ENCODE measurements at places on chromosomes 4 and X.

DNA sequence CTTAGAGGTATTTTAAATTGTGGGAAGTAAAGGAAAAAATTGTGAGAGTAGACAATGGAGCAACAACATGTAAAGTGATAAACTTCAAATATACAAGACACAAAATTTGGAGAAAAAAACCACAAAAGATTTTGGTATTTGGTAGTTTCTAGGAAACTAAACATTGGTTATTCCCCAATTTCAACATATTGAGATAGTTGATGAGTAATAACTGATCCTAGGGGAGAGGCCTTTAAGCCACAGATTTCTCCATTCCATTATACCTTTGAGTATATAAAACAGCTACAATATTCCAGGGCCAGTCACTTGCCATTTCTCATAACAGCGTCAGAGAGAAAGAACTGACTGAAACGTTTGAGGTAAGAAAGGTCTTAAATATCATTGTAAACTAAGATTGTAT, at the start of gene FDCSP:
Gene FDCSP, plus strand, starts transcription at position 301 of the 400 bp plus-strand sequence. CDS start 5,071 bp downstream, outside the sequence.
- no peak for DNase-seq

GRCh38 chr4:25800245-25800644, 62.5 kb downstream of the SEL1L3 start:
- DNase-seq, result no peak

DNA sequence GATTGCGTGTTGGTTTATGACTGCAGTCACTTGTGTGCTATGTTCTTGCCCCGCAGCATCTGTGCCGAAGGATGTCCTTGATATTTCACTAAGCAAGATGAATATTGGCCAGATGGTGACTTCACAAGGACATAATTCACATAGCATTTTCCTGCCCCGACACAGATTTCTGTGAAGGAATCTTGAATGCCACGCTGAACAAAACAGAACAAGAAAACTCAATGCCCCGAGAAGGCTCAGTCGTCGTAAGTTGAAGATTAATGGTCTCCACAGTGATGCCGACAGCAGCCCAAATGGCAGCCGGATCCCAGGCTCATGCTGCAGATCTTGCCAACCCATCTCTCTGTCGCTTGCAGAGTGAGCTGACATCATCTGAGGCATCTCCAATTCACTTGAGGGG, 145.9 kb downstream of the CPEB2 start:
- no peak for DNase-seq

GRCh38 chr4:94561249-94562024, 109.7 kb downstream of the PDLIM5 start:
- no peak for DNase-seq

GRCh38 chrX:18146954-18147353, 73.7 kb downstream of the BEND2 start:
- DNase-seq, result no peak

DNA sequence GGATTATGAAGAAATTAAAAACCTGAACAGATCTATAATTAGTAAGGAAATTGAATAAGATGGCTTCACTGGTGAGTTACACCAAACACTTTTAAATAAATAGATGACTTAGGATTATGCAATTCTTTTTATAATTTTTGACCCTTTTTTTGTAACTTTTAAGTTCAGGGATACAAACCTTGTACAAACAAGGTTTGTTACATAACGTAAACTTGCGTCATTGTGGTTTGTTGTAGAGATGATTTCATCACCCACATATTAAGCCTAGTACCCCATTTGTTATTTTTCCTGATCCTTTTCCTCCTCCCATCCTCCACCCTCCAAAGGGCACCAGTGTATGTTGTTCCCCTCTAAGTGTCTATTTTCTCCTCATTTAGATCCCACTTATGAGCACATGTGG, 75.7 kb downstream of the CPEB2 start:
- no peak for DNase-seq

GRCh38 chr4:42436928-42437565, 39.8 kb downstream of the SHISA3 start:
- no peak for DNase-seq

GRCh38 chr4:20408611-20409010, 156.9 kb downstream of the SLIT2 start:
- DNase-seq, result no peak

DNA sequence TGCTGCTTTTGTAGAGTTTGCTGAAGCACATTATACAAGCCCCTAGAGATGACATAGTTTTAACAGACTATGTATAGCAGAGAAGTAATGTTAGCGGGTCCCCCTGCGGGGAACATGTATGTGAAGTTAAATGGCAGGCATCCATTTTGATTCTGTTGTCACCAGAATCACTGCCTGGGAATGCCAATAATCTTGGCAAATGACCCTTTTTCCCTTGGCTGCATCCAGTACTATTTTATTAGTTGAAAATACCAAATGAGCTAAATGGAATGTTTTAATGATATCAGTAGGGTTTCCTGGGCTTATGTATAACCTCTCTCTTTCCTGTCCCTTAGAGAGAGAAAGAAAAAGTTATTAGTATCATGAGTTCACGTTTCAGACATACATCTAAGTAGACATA, 93.6 kb downstream of the LIMCH1 start:
- DNase-seq, result no peak

DNA sequence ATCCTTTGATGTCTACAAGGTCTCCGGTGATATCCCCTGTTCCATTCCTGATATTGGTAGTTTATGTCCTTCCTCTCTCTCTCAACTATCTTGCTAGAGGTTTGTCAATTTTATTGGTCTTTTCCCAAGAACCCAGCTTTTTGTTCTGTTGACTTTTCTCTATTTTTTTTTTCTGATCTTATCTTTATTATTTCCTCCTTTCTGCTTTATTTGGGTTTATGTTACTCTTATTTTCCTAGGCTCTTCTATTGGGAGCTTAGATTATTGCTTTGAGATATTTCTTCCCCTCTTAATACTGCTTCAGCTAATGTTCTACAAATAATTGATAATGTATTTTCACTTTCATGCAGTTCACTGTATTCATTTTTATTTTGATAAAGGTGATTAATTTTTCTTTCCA, 44.2 kb downstream of the EIF2S3 start:
- DNase-seq, result no peak

Data from T-helper 1 cell (primary cell).